ENCODE measurements at places on chromosomes 6 and 20. TPM values are rescaled to one million over a fixed set of nuclear protein-coding genes. Genes with fewer than 3 reads are reported as not detected.

GSTA2 gene
- not detected for total RNA-seq

- H3K27ac ChIP-seq, result no peak overlapping the region
- no peak for DNase-seq
- no peak overlapping the region for H3K4me3 ChIP-seq
- no peaks in the 10 kb centered on the region for H3K36me3 ChIP-seq
- H3K27me3 ChIP-seq, result no peaks in the 10 kb centered on the region
- H3K4me1 ChIP-seq, result no peaks in the 10 kb centered on the region
Observed at GRCh38 chr6:102038964-102039363, 645.5 kb downstream of the GRIK2 start.

- H3K4me3 ChIP-seq, result no peak overlapping the region
- no peak for DNase-seq
- no peaks in the 10 kb centered on the region for H3K4me1 ChIP-seq
- H3K27ac ChIP-seq, result no peak overlapping the region
- H3K27me3 ChIP-seq, result no peaks in the 10 kb centered on the region
Observed at GRCh38 chr6:128259029-128259724, 261.2 kb downstream of the PTPRK start.

- peaks cover 17% of the 10 kb centered on the region for H3K36me3 ChIP-seq
- no peak overlapping the region for H3K4me3 ChIP-seq
- H3K4me1 ChIP-seq, result no peaks in the 10 kb centered on the region
- no peaks in the 10 kb centered on the region for H3K27me3 ChIP-seq
- DNase-seq, result no peak
Observed at GRCh38 chr20:34927736-34928135, 27.9 kb downstream of the GSS start.

DNA sequence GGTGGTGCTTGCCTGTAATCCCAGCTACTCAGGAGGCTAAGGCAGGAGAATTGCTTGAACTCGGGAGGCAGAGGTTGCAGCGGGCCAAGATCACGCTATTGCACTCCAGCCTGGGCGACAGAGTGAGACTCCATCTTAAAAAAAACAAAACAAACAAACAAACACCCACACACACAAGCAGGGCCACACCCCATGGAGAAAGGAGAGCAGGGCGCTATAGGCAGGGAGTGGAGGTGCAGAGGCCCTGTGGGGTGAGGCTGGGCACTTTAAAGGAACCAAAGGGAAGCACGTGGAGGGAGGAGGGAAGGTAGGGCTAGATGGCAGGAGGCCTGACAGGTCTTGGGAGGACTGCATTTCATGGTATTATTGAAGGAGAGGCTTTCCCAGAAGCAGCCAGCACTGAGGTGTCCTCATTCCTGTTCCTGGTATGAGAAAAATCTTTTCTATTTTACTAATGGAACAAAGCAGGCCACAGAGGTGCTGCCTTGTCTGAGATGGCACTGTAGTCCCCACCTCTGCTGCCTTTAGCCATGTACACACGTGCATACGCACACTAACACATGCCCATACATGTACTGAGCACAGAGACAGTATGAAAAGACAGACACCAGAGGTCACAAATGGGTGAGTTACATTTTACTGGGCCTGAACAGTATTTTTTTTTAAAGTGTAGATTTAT, 44.0 kb downstream of the BCAS4 start:
- no peak for DNase-seq
- no peaks in the 10 kb centered on the region for H3K4me1 ChIP-seq
- H3K4me3 ChIP-seq, result no peak overlapping the region
- H3K27me3 ChIP-seq, result no peaks in the 10 kb centered on the region
- no peaks in the 10 kb centered on the region for H3K36me3 ChIP-seq

TFAP2C gene
- not detected for total RNA-seq

C20orf204 gene
- 5.8 TPM for total RNA-seq
